ENCODE measurements at places on chromosomes 5 and 9.

GRCh38 chr5:54553659-54554207, 36.2 kb downstream of the SNX18 start:
- H3K36me3 ChIP-seq, result peaks cover 4% of the 10 kb centered on the region
- H3K4me3 ChIP-seq, result no peak overlapping the region
- DNase-seq, result no peak
- no peak overlapping the region for H3K27ac ChIP-seq

GRCh38 chr5:74288448-74289108, 351.9 kb downstream of the ENC1 start:
- H3K27ac ChIP-seq, result no peak overlapping the region
- no peaks in the 10 kb centered on the region for H3K4me1 ChIP-seq
- H3K27me3 ChIP-seq, result peaks cover 20% of the 10 kb centered on the region
- no peak overlapping the region for H3K4me3 ChIP-seq

DNA sequence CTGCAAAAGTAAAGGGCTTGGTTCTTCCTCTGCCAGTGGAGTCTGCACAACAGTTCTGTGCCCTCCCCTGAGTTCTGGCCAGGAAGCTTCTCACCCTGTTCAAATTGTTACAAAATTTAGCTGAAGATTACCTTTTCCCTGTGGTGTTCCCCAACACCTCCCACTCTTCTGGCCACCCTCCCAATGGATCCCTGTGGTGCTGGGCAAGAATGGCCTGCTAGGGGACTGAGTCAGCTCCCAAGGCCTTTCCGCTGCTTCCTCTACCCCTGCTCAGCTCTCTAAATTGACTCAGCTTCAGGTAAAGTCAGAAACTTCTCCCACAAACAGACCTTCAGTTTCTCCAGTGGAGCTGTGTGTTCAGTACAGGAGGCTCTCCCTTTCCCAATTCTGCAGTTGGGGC, 186.0 kb downstream of the NR2F1-AS1 start:
- H3K4me3 ChIP-seq, result no peak overlapping the region
- DNase-seq, result no peak
- no peak overlapping the region for H3K27ac ChIP-seq
- H3K36me3 ChIP-seq, result no peaks in the 10 kb centered on the region

- H3K4me1 ChIP-seq, result no peaks in the 10 kb centered on the region
- no peak for DNase-seq
- H3K27me3 ChIP-seq, result no peaks in the 10 kb centered on the region
- H3K36me3 ChIP-seq, result no peaks in the 10 kb centered on the region
Observed at GRCh38 chr5:4804691-4805360, 335.3 kb upstream of the ADAMTS16 start.

- no peaks in the 10 kb centered on the region for H3K27me3 ChIP-seq
- no peaks in the 10 kb centered on the region for H3K4me1 ChIP-seq
- no peak overlapping the region for H3K27ac ChIP-seq
Observed at GRCh38 chr9:136856541-136857141, 4.5 kb downstream of the MAMDC4 start.

DNA sequence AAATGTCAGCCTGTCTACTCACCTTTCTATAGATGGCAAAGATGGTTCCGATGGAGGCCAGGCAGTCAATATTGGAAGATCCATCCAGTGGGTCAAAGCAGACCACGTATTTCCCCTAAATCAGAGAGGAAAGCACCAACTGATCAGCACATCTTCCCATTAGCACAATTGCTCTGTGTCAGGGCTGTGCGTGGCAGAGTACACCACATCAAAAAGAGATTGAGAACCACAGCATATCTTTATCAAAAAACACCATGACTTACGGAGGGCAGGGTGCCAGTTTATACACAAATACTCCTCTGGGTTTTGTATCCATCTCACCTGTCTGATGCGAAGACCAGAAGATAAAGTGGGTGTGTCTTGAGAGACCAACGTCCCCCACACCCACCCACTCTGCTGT, 9.1 kb downstream of the FBP2 start:
- no peak overlapping the region for H3K4me3 ChIP-seq
- no peak overlapping the region for H3K27ac ChIP-seq
- H3K36me3 ChIP-seq, result no peaks in the 10 kb centered on the region
- peaks cover 9% of the 10 kb centered on the region for H3K27me3 ChIP-seq

DNA sequence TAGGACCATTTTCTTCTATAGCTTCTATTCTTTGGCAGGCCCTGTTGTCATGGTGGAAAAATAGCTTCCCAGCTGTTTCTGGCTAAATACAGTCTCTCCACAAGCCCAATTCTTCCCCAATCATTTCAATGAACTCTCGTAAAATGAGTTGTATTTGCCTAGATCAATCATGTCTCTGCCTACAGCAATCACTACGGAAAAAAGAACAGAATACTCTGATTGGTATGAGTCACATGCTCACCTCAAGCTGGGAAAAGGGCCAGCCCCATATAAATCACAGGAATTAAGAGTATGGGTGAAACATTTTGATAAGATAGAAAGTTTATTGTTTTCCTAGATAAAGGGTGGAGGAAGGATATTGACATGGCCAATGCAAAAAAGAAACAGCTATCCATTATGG, 711.4 kb downstream of the EFNA5 start:
- H3K4me3 ChIP-seq, result no peak overlapping the region
- H3K27ac ChIP-seq, result no peak overlapping the region
- H3K4me1 ChIP-seq, result no peaks in the 10 kb centered on the region

- no peak overlapping the region for H3K27ac ChIP-seq
- no peak overlapping the region for H3K4me3 ChIP-seq
- no peak for DNase-seq
- H3K4me1 ChIP-seq, result peaks cover 33% of the 10 kb centered on the region
- no peaks in the 10 kb centered on the region for H3K36me3 ChIP-seq
- H3K27me3 ChIP-seq, result no peaks in the 10 kb centered on the region
Observed at GRCh38 chr5:36237751-36238150, 4.0 kb downstream of the NADK2 start.

- H3K36me3 ChIP-seq, result no peaks in the 10 kb centered on the region
- DNase-seq, result no peak
- H3K27me3 ChIP-seq, result peaks cover 9% of the 10 kb centered on the region
- no peak overlapping the region for H3K27ac ChIP-seq
- H3K4me1 ChIP-seq, result no peaks in the 10 kb centered on the region
Observed at GRCh38 chr5:6117212-6117611, 261.1 kb downstream of the MED10 start.

GRCh38 chr5:33999978-34000377, 7.9 kb downstream of the AMACR start:
- H3K27me3 ChIP-seq, result no peaks in the 10 kb centered on the region
- H3K36me3 ChIP-seq, result peaks cover 14% of the 10 kb centered on the region
- no peak overlapping the region for H3K27ac ChIP-seq
- H3K4me1 ChIP-seq, result peaks cover 3% of the 10 kb centered on the region

- no peak overlapping the region for H3K27ac ChIP-seq
- no peak for DNase-seq
- H3K36me3 ChIP-seq, result no peaks in the 10 kb centered on the region
- no peaks in the 10 kb centered on the region for H3K4me1 ChIP-seq
Observed at GRCh38 chr5:91151947-91152346, 231.2 kb downstream of the ARRDC3 start.

- peaks cover 20% of the 10 kb centered on the region for H3K4me1 ChIP-seq
- H3K4me3 ChIP-seq, result no peak overlapping the region
- H3K27me3 ChIP-seq, result no peaks in the 10 kb centered on the region
- no peak for DNase-seq
- H3K36me3 ChIP-seq, result peaks cover 30% of the 10 kb centered on the region
Observed at GRCh38 chr5:56873056-56873455, 36.3 kb upstream of the SETD9 start.

DNA sequence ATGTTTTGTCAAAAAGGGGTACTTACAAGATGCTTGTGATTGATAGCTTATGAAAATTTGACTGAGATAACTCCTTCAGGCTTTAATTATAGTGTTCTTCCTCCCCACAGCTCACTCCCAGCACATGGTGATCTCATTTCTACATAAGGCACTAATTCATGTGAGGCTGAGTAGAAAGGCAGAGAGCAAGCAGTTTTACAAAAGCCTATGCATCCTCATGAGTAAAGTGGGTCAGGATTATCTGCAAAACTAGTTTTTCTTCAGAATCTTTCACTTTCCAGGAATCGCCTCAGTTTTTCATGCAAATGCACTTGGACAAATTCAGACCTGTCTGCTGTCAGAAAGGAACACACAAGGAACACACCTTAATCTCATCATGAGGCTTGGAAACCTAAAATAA, 92.1 kb upstream of the FBN2 start:
- no peak for DNase-seq
- no peaks in the 10 kb centered on the region for H3K4me1 ChIP-seq
- no peak overlapping the region for H3K27ac ChIP-seq
